ENCODE measurements at places on chromosomes 6 and 20.

DNA sequence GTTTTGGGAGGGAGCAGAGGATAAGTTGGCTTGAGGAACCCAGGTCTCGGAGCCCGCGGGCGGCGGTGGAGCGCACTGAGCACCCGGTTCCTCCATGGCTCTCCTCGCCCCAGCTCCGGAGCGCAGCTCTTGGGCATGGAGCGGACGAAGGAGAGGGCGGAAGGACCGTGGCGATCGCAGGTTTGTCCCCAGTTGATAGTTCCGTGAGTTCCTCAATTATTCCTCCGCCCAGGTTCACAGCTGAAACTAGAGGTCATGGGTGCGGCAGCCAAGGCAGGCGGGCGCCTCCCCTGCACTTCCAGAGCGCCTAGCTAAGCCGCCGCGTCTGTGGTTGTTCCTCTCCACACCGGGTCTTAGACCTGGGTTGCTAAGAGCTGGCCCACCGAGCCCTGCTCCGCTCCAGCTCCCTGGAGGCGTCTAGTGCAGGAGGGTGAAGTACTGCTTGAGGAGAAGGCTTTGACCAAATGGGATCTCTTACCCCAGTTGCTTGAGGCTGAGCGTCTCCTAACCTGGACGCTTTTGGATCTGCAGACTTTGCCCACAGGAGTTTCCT is at the start of gene HTR1B:
Gene HTR1B, minus strand, starts transcription at position 184 of the 553 bp plus-strand sequence. Its CDS starts 88 bp downstream, at position 96.
- DNase-seq: no peak

- DNase-seq: no peak
Observed at GRCh38 chr6:161694995-161695394, 421.1 kb upstream of the AGPAT4 start.

DNA sequence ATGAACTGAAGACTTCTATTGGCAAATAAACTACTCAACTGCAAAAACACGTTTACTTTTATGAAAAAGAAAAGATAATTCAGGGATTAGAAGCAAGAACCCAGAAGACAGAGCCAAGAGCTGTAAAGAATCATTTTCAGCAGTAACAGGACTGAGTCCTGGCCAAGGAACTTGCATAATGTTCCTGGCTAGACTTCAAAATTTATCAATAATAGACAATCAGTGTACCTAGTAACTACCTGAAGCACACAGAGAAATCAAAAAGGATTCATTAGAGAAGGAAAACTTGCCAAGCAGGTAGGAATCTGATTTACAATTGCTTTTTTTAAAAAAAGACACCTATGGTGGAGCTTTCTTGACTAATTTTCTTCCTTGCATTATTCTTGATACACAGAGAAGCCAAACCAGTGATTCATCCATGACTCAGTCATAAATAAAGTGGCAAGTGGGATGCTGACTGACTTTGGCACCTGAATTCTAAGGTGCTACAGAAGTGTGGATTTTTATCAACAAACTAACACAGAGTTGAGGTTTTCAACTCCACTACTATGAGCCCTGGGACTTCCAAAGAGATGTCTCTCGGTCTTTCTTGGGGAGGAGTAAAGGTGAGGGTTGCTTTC is 281.3 kb downstream of the BMP7 start:
- no peak for DNase-seq

GRCh38 chr6:66321017-66321416 is 614.0 kb upstream of the EYS start:
- DNase-seq: no peak

- no peak for DNase-seq
Observed at GRCh38 chr20:64159286-64159680, 5.0 kb upstream of the MYT1 start.

DNA sequence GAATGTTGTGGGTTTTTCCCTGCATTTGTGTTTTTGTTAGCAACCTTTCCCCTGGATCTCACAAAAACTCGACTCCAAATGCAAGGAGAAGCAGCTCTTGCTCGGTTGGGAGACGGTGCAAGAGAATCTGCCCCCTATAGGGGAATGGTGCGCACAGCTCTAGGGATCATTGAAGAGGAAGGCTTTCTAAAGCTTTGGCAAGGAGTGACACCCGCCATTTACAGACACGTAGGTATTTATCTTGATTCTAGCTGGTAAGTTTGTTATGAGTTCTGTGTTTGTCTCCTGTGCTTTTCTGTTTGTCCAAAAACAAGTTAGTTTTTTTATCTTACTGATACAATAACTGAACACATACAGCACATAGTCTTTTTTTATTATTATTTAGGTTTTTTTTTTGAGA is 3.0 kb downstream of the SLC25A27 start:
- DNase-seq: no peak

DNA sequence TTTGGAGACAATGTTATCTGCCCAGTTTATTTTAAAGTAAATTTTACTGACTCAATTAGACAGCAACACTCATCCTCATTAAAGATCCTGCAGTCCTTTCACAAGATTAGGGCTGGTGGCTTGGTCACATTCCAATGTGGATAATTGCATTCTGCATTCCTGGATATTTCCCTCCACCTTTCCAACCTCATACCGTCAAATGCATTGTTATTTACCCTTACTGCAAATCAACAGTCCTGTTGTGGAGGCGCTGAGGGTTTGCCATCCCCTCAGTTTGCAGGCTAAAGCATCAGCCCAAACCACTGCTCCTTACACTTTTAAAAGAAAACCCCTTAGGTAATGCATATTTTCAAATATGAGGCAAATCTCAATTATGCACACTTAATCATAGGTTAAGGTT is 5.4 kb downstream of the CITED2 start:
- no peak for DNase-seq

- DNase-seq: no peak
Observed at GRCh38 chr6:141667580-141668309, 465.0 kb upstream of the GJE1 start.

DNA sequence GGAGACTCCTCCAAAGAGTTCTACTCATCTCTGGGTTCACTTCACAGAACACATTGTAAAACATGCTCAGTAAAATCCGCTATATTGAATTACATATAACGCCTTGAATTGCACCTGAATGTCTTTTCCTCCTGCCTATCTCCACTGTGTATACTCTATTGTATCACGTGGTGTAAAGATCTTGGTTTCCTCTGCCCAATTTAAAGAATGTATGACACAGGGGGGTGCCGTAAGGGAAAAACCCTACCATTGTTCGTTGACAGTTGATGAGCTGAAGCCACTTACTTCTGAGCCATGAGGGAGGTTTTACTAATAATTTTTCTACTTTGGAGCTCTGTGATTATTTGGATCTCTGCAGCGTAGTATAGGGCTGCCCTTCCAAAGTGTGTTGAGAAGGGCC is 6.0 kb downstream of the ASF1A start:
- no peak for DNase-seq

DNA sequence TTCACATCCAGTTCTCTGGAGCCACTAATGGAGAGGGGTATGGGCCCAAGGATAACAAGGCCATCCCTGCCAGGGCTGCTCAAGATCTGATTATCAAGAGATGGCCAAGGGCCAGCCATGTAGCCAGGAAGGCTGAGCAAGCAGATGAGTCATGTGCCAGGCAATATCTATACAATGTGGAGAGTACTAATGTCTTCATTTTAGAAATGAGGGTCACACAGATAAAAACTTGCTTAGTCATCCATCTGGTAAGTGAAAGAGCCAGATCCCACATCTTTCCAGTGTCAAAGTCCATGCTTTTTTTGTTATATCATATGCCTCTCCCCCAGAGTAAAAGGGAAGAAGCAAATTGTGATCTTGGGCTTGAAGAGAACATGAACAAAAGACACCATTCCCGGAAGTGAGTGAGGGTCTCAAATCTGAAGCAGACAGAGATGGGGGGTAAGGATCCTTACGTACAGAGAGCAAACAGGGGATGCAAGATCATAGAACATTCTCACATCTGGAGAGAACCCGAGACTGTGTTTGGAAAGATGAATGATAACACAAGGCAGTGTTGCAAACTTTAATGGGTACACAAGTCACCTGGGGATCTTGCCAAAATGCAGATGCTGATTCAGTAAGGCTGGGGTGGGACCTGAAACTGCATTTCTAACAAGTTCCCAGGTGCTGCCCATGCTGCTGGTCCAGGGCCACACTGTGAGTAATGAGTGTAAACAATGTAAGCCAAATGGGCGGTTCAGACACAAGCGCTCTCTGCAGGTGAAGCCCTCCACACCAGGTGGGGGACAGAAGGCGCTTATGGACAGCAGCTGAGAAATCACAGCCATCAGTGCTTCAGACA is 20.0 kb upstream of the GSTA3 start:
- no peak for DNase-seq

DNA sequence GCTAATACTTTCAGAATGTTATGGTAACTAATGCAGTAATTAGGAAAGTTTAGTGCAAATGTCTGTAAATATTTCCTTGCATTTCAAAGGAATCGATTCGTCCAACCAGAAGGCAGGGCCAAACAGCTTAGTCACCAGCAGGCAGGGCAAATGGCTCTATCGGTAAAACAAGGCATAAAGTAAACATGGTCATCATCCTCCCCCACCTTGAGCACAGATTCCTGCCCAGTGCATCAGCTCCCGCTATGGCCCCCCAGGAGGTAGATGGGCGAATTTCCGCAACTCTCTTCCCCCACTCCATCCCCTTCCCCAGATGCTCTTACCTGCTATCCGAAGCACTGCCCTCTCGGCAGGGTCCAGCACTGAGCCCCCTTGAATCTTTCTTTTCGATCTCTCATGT is 103.8 kb upstream of the BEND6 start:
- no peak for DNase-seq

- no peak for DNase-seq
Observed at GRCh38 chr6:94227741-94228140, 808.4 kb upstream of the EPHA7 start.

- DNase-seq: no peak
Observed at GRCh38 chr6:111725446-111726112, 119.9 kb upstream of the TRAF3IP2 start.

GRCh38 chr6:93418408-93419303 is 703 bp downstream of the EPHA7 start:
- DNase-seq: peak; percentile 56

DNA sequence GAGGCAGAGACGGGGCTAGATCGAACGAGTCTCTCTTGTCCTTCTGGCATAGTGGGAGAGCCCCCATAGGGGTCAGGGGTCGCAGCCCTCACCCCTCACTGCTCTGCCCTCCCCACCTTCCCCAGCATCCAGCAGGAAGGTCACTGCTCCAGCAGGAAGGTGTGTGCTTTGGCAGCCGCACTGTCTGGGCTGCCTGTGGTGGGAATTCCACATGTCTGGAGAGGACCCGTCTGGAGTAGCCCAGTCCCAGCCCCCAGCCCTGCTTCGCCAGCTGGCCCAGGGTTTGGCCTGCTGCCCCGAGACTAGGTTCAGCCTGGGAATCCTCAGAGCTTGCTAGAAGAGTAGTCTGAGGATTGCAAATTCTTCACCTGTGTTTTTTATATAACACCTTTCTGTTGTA is 2.5 kb upstream of the R3HDML start:
- DNase-seq: no peak

GRCh38 chr6:68544450-68544849 is 90.6 kb upstream of the ADGRB3 start:
- no peak for DNase-seq

- DNase-seq: peak; percentile 69
Observed at GRCh38 chr20:2840967-2841531, 504 bp downstream of the VPS16 start.

DNA sequence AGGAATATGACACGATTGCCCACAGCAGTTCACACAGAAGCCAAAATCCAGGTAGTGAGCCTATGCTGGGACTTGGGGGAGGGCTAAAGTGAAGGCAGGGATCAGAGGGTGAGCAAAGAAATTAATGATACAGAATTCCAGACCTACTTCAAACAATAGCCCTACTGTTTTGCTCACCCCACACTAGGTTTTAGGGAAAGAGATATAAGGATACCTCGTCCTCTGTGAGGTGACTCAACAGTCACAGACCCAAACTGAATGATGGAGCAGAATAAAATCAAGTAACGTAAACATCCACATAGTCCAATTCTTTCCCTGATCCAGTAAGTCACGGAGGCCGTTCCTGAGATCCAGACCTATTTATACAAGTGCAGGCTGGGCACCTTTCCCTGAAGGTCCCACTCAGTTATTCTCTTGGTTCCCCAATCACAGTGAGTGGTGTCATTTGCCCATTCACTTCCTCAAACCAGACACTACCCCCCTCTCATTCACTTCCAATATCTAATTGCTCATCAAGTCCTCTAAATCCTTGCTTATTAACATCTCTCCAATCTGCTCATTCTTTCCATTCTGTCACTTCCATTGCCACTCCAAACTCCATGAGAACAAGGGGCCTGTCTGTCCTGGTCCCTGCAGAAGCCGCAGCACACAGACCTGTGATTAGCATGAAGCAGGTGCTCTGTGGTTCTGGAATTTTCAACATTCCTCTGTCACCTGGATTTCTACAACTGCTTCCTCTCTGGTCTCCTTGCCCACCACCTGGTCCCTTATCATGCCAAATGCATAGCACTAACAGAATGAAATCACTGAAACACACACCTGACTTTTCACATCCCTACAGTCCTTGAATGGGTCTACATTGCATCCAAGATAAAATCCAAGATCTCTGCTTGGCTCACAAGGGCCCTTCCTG is 55.9 kb downstream of the ATXN1 start:
- DNase-seq: no peak

DNA sequence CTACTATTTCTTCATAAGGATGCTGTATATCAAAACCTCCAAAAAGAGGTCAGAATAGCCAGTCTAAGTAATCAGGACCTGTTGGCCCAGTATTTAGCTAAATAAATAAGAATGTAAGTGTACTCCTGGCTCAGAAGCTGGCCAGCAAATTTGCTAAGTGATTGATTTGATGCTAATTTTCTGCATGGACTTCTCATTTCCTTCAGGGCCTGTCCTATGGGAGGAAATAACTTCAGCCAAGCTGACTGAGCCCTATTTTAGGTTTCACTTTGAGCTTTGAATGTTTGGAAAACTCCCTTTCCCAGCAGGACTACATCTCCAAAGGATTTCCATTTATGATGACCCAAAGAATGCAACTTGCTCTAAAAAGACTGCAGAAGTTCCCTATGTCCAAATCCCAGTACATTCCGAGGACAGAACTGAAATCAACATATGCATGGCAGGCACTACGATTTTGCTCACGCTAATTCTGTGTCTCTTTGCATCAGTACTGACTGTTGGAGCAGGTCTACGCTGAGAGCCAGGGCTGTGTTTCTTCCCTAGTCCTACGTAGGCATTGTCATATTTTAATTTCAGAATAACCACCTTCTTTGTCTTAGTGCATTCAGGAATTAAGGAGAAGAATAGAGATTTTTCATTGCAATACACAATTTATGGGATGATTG is 441.4 kb upstream of the PLCB4 start:
- no peak for DNase-seq

- DNase-seq: no peak
Observed at GRCh38 chr6:102417368-102417998, 1024.0 kb downstream of the GRIK2 start.

DNA sequence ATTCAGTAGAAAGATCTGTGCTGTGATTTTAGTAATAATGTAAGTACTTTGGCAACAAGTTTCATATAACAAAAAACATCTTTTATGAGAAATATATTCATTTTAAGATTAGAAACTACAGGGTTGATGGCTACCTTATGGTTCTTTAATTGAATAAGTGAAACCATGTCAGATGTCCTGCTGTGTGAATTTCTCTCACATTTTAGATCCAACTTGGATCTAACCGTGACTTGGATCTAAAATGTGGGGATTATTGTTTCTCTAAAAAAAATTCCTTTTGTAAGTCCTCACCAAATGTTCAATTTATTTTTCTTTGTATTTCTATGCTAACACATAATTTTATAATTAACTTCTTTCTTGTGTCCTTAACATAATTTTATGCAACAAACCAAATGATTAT is 30.4 kb downstream of the ZC2HC1B start:
- DNase-seq: no peak

Measured in ovary (tissue), 10 donors.